ENCODE measurements at places on chromosomes 12 and 14.

- DNase-seq = no peak
Observed at GRCh38 chr12:95269892-95270291, 52.3 kb downstream of the VEZT start.

GRCh38 chr12:120096671-120097202, 19.8 kb downstream of the RAB35 start:
- no peak for DNase-seq

GRCh38 chr14:99551034-99551922, 52.7 kb downstream of the CCDC85C start:
- no peak for DNase-seq

- DNase-seq = no peak
Observed at GRCh38 chr12:116563262-116563661, 4.1 kb downstream of the MAP1LC3B2 start.

GRCh38 chr12:24025153-24025798, 75.8 kb upstream of the SOX5 start:
- peak; percentile 13 for DNase-seq

DNA sequence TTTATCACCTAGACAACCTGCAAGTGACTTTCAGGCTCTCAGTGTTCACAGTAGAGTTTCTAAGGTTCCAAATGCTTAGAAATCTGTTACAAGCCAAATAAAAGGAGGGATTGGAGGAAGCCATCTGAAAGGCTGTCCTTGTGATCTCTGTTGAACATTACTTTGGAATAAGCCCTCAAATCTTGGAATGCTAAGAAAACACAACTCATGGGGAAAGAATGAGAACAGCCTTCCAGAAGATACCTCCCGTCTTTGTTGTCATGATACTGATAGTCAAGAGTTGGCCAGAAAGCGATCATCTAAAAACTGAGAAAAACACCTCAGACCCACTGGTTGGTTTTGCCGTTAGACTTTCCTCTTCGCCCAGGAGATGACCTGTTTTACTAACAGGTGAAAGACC, 44.4 kb upstream of the KCNK13 start:
- no peak for DNase-seq

DNA sequence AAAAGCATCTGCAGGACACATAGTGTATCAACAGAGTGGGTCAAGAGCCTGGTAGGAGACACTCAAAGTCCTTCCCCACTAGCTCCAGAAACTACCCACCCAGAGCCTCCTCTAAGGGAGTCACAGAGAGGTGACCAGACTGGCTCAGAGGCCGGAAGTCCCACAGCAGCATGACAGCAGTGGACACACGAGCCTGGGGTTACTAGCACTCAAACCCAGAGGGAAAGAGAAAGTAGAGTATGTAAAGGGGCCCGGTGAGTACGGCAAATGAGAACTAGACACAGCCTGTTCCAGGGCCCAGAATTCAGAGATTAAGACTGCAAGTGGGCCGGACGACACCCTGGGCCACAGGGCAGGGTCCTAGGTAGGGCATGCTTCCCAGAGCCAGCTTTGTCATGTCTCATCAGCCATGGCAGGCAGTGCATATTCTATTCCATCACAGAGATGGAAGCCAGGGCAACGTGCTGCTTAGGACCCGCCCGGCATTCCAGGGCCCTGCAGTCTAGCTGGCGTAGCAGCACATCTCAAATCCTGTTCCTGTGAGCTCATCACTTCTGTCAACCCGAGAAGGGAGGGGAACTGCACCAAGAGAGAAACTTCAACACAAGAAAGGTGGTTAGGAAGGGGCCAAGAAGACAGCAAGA, 4.2 kb downstream of the IFFO1 start:
- no peak for DNase-seq

- peak; percentile 34 for DNase-seq
Observed at GRCh38 chr14:22039938-22040780, 366.5 kb upstream of the OR4E1 start.

- DNase-seq = no peak
Observed at GRCh38 chr14:74867673-74868072, 8.3 kb downstream of the PROX2 start.

- peak; percentile 26 for DNase-seq
Observed at GRCh38 chr12:109736552-109737108, 23.0 kb downstream of the FAM222A start.

GRCh38 chr14:41615011-41615595, 8.4 kb downstream of the LRFN5 start:
- DNase-seq = no peak

GRCh38 chr14:26934151-26934550, 336.3 kb upstream of the NOVA1 start:
- no peak for DNase-seq

DNA sequence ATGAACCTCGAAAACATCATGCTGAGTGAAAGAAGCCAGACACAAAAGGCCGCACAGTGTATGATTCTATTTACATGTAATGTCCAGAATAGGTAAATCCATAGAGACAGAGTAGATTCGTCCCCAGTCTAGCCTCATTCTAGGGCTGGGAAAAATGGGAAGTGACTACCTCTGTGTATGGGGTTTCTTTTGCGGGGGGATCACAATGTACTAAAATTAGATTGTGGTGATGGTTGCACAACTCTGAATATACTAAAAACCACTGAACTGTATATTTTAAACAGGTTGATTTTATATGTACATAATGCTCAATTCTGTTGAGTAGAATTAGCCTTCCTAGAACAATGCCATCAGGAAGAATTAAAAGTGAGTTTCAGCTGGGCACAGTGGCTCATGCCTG, 6.3 kb upstream of the RILPL2 start:
- DNase-seq = no peak

DNA sequence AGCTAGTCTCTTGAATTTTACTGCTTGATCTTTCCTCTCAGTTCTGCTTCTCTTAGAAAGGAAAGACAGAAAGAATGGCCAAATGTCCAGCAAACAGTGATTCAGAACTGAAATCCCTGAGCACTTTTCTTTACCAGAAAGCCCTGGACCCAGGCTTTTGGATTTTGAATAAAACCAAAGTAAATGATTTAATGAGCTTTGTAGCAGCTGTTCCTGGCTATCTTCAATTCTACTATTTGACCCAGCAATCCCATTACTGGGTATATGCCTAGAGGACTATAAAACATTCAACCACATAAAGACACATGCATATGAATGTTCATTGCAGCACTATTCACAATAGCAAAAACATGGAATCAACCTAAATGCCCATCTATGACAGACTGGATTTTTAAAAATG, 187.2 kb downstream of the PRKD1 start:
- no peak for DNase-seq

DNA sequence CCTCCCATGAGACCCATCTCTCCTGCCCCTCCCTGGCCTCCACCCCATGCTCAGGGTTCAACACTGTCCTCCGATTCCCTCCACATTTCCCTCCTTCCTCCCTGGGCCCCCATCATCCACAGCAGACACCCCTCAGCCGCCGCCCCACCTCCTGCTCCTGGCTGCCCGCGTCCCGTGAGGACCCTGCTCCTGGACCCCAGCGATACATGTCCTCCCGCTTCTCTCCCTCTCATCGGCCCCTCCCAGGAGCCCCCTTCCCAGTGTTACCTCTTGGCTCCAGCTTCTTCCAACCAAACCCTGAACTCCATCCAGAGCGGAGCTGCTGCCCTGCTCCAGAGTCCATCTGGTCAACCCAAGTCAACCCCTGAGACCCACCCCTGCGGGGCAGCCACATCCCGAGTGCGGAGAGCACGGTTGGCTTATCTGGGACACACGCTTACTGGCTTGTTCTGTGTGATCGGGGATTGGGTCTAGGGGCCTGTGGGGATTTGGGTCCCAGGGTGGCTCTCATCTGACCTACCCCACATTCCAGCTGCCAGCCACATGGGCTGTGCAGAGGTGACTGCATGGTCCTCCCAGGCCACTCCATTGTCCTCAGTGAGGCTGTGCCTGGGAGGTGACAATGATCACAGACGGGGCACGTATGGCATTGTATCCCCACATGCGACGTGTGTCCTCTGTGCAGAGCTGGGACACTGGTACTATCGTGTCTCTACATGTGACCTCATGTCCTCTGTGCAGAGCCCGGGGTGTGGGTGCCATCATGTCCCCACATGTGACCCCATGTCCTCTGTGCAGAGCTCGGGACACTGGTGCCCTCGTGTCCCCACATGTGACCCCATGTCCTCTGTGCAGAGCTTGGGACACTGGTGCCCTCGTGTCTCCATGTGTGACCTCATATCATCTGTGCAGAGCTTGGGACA, 333.6 kb downstream of the ADGRD1 start:
- DNase-seq = no peak

GRCh38 chr12:122545855-122546254, 18.8 kb downstream of the KNTC1 start:
- no peak for DNase-seq

GRCh38 chr14:23665302-23666016, 29.3 kb downstream of the DHRS2 start:
- DNase-seq = no peak

GRCh38 chr14:102666635-102667034, 74.2 kb downstream of the RCOR1 start:
- DNase-seq = no peak

- no peak for DNase-seq
Observed at GRCh38 chr14:29232153-29232552, 465.6 kb downstream of the FOXG1 start.

DNA sequence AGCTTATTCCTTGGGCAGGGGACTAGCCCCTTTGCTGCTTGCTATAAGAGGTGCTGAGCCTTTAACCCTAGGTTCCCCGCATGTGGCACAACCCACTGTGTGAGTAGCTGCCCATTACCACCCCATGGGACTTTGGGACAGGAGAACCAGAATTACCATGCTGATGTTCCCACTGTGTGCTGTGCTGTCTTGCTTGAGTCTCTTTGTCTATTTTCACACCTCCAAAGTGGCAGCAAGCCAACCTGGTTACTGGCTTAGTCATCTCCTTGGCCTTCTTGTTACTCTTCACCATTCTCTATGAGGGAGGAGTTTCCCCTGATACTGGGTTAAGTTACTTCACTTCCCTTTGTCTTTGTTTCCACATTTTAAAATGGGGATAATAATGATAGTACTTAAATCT, 73.4 kb upstream of the ETV6 start:
- peak; percentile 19 for DNase-seq

DNA sequence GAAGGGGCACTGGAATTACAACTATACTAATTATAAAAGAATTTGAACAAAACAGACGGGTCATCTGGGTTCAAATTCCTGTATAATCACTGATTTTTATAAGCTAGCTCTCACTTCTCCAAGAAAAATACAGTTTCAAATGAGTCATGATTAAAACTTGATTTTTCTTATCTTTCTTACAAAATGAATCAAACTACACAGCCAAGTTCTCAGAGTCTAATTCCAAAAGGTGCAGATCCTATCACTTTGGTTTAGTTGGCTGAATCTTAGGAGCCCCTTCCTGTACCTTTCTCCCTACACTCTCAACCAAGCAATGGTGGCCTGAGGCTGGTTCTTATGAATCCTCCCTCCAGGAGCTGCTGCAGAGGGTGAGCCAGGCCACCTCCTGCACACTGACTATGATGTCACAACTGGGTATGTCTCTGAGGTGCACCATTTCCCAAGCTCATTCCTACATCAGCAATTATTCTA, 43.8 kb upstream of the BMP4 start:
- DNase-seq = peak; percentile 21

DNA sequence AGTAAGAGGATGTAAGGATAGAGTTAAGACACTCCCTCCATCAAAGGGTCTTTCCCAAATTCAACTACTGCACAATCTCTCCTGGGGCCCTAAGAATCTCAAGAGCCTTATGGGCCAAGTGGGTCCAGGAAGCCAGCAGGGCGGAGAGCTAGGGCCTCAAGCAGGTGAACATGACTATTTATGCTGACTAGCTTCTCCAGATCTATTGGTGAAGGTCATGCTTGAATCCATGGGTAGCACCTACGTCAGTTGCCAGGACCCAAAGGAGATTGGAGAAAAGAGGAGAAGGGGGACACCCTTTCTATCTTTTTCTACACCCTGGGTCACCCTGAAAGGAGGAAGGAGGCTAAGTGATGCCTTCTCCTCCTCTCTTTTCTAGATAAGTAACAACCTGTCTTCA, 534.2 kb upstream of the MIS18BP1 start:
- DNase-seq = no peak

DNA sequence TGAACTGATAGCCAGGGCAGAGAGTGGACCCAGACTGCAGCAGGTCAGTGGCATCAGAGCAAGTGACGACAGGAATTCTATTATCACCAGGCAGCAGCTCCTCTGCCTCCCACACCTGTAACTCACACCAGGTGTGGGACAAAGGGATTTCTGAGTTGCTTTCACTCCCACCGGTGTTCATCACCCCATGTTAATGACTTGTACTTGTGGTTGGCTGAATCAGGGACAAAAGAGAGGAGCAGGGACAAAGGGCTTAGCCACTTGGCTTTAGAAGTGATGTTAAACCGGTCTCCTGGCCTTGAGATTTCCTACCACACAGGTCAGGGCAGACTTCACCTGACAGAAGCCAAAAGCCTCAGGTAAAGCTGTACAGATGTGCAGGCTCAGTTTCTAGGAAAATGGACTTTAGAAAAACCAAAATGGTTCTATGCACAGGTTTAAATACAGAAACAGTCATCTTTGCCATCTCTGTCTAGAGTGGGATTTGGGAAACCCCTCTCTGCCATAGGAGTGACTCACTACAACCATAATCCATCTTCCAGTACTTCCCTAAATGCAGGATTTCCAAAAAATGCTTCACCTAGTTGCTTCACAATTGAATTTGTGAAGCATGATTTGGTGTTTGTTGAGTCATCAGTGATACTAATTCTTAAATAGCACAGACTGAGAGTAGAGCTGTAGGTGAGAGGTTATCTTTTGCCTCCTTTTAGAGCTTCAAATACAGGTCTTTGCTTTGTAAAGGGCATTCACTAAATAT, 158.5 kb downstream of the PRKCH start:
- DNase-seq = no peak

GRCh38 chr12:93061473-93062419, 132.7 kb upstream of the EEA1 start:
- DNase-seq = no peak

GRCh38 chr14:99475660-99476059, 5.0 kb downstream of the SETD3 start:
- no peak for DNase-seq

DNA sequence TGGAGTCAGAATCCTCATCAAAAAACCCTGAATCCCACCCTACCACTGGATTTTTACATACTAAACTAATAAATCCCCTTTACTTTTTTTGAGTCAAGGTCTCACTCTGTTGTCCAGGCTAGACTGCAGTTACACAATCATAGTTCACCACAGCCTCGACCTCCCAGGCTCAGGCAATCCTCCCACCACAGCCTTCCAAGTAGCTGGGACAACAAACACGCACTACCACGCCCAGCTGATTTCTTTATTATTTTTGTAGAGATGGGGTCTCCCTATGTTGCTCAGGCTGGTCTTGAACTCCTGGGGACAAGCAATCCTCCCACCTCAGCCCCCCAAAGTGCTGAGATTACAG, 24.3 kb downstream of the SPTSSA start:
- DNase-seq = no peak

- no peak for DNase-seq
Observed at GRCh38 chr12:59820594-59821011, 224.8 kb downstream of the SLC16A7 start.

DNA sequence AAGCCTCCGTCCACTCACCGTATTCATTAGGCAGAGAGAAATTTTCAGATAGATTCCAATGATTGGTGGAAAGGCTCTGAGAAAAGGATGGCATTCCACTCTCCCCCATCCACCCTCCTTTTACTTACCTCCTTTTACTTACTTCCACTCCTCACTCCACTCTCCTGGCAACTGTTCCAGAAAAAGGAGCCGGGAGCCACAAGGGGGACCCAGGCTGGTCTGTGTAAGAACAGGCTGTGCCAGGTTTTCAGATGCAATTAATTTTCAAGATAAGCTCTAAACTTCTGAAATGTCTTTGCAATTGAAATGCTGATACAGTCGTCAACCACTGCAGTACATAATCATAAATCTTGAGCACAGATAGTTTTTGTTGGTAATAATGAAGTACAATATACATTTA, 248.8 kb downstream of the ANO6 start:
- no peak for DNase-seq

- DNase-seq = no peak
Observed at GRCh38 chr12:98863167-98863566, 218.1 kb downstream of the APAF1 start.

Measured in H4 (cell line).